ENCODE measurements at places on chromosomes 5 and 9.

DNA sequence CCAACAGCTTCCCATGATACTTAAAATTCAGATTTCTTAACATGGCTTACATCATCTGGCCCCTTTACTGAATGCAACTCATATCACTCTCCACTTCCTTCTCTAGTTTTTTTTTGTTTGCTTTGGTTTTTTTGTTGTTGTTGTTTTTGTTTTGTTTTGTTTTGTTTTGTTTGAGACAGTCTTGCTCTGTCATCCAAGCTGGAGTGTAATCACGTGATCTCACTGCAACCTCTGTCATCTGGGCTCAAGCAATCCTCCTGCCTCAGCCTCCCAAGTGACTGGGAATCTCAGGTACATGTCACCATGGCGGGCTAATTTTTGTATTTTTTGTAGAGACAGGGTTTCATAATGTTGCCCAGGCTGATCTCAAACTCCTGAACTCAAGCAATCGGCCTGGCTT lies 41.4 kb downstream of the CPLANE1 start:
- no peak for DNase-seq

- DNase-seq = no peak
These were observed 56.9 kb upstream of the TBC1D2 start for GRCh38 chr9:98312365-98312764.

- DNase-seq = no peak
These were observed 512.9 kb downstream of the HINT1 start for GRCh38 chr5:130652176-130652575.

- no peak for DNase-seq
These were observed 372.3 kb upstream of the IRX2 start for GRCh38 chr5:3123763-3124157.

GRCh38 chr5:149062371-149063016 lies 368 bp downstream of the SH3TC2 start:
- DNase-seq = no peak

DNA sequence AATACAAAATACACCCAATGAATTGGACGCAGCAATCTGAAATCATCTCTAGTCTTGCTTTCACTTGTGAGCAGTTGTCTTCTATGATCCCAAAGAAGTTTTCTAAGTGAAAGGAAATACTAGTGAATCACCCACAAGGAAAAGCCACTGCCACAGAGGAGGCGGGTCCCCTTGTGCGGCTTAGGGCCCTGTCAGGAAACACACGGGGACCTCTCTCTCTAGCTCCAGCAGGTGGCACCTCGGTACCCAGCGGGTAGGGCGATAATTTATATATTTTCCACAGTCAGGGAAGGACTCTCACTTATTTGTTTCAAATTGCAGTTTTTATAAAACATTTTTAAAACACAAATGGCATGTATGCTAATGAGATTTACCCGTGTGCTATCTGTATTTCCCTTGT lies 417.1 kb downstream of the KDM4C start:
- DNase-seq = no peak

DNA sequence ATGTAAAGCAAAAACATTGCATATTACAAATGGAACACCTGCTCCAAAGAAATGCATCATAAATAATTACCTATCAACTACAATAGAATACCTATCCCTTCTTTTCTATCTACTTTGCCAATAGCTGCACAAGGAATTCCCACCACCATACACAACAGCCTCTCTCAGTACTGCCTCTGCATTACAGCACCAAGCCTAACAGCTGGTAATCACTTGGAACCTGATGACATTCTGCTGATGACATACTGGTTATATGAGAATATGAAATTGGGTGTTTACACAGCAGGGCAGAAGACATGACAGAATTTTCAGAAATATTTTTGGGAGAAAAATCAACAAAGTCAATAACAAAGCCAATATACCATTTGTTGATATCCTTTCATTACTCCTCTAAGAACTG lies 43.2 kb downstream of the PSMB7 start:
- no peak for DNase-seq

GRCh38 chr5:127960270-127960691 lies 123.3 kb upstream of the SLC12A2 start:
- DNase-seq = no peak

- DNase-seq = no peak
These were observed 526 bp downstream of the CLIC3 start for GRCh38 chr9:136995772-136996311.

GRCh38 chr5:113376640-113377039 lies 58.1 kb downstream of the TSSK1B start:
- DNase-seq = no peak

- no peak for DNase-seq
These were observed 537 bp downstream of the MEIKIN start for GRCh38 chr5:131944702-131945550.

- DNase-seq = no peak
These were observed 476.8 kb downstream of the LRRC70 start for GRCh38 chr5:63055421-63055820.

- DNase-seq = peak; percentile 66
These were observed 11.4 kb downstream of the PSD2 start for GRCh38 chr5:139806726-139807646.

- no peak for DNase-seq
These were observed 19.8 kb downstream of the C5orf22 start for GRCh38 chr5:31551878-31552277.

DNA sequence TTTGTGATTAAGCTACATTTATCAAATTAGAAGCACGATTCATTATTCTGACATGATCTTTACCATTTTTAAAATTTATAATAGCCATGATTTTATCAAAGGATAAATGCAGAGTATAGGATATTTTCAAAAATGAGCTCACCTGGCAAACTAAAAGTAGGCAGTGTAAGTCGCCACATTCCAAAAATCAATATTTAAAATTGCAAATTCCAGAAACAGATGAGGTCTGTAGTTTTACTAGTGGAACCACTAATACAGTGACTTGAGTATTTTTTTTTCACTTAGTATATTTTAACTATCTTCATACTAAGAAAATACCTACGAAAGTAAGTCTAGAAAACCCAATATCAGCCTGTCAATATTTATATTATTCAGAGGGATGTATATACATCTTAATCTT lies 164.2 kb downstream of the PDE4D start:
- DNase-seq = no peak

DNA sequence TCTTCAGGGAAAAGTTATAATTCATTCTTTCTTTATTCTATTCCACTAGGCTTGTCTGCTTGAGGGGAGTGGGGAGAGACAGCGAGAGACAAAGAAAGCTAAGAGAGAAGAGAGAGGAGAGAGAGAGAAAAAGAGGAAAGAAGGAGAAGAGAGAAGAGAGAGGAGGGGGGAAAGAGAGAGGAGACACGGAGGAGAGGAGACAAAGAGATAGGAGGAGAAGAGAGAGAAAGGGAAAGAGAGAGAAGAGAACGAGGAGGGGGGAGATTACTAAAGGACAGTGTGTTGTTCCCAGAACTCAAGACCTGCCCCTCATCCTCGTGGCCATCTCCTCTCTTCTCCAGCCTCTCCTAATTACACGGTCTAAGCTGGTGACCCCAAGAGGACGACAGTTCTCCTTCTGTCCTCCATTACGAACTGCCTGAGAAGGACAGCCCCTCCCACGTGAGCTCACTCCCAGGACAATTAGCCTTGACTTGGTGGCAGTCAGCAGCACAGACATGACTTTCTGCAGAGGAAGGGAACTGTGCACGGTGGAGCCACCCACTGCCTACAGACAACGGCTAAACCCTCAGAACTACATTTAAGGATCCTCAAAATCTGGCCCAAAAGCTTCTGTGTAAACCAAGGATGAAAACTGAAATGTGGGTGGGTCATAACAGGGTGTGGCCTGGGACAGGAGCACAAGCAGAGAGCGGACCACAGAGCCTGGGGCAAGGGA lies 99.1 kb downstream of the COL23A1 start:
- DNase-seq = no peak

GRCh38 chr9:33042473-33042872 lies 17.4 kb downstream of the DNAJA1 start:
- DNase-seq = no peak

DNA sequence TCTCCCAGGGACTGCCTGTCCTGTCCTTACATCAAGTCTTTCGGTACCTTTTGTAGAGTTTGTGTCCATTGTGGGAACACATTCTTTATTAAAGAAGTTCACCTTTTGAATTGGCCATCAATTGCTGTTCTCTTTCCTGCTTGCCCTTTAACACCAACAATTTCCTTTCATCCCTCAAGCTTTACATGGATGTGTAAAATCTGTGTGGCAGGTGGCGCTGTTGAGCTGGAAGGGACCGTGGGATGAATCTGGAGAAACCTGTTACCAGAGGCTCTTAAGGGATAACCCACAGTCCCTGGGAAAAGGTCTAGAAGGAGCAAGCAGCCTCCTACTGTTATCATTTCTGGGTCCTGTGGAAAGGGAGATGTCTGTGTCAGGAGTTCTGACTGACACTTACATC lies 7.9 kb upstream of the ZFP62 start:
- no peak for DNase-seq

GRCh38 chr5:53011233-53011632 lies 22.1 kb downstream of the ITGA2 start:
- DNase-seq = no peak

- DNase-seq = no peak
These were observed 116.0 kb downstream of the KCNIP1 start for GRCh38 chr5:170619869-170620268.

DNA sequence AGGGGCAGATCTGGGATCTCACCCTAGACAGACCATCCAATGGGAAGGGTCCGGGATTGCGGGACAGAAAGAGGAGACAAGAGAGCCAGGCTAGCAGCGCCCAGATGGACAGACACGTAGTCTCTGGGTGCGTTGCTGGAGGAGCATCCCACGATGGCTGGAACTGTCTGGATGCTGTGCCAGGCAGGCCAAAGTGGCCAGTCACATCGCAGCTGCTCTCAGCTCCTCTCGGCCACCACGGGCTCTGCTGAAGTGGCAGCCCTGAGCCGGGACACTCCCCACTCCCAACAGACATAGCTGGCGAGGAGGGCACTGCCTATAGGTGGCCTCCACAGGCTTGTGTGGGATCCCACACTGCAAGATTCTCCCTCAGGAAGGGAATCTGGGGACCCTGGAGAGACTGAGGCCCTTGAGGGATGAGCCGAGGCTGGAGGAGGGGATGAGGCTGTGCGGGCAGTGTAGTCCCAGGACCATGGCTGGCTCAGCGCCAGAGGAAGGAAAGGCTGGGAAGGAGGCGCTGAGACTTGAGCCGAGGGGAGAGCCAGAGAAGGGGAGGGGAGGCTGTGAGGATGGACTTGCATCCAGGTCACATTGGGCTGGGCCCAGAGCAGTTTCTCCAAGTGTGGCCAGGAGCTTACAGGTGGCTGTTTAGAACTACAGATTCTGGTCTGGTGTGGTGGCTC lies 10.3 kb upstream of the WDR5 start:
- DNase-seq = no peak

DNA sequence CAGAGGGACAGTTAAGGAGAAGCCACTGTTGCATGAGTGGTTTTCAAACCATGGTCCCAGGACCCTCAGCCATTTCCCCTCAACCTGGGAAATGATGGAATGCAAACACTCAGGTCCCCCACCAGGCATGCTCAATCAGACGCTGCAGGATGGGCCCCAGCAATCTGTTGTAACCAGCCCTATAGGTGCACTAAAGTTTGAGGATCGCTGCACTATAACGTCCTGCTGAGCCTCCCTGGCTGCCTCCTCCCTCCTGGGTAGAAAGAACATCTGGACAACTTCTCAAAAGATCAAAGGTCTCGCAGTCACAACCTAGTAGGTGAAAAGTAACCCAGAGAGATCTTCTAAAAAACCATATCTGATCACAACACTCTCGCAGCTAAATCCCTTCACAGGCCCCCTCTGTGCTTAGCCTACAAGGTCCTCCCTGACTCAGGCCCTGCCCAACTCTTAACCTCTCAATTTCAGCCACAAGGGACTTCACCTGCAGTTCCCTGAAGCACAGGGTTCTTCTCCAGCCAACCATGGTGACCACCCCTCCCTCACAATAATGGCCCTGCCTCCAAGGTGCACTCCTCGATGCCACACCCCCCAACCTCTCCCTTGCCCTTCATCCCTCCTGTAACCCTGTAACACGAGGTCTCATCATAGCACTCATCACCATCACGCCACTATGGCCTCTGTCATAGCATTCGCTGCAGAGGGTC lies 3.5 kb downstream of the SHB start:
- DNase-seq = no peak

DNA sequence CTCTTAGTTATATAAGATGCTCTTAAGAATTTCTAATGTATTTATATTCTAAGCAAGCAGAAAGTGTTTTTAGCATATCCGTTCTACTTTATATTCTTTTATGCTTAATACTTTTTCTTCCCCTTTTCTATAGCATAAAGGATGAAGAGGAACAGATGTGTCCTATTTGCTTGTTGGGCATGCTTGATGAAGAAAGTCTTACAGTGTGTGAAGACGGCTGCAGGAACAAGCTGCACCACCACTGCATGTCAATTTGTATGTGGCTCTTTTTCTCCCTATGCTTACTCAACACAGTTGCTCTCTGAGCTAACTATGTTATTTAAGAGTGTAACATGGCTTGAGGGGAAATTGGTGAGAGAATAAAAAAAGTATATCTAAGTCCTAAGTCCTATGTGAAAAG lies 37.6 kb upstream of the SETD9 start:
- DNase-seq = no peak

DNA sequence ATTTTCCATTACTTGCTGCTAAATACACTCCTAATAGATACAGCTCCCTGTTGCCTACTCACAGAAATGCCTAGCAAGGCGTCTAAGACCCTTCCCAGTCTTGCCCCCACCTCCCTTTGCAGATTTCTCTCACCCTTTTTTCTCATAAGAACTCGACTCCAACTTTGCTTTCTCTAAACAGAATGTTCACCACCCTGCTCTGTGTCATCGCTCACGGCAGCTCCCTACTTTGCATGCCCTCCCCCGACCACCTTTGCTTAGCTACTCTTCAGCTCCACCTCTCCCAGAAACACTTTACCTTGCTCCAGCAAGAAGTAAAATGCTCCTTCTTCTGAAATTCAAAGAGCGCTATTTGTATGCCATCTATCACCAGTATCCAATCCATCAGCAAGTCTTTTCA lies 15.2 kb upstream of the PPP1R2B start:
- no peak for DNase-seq

DNA sequence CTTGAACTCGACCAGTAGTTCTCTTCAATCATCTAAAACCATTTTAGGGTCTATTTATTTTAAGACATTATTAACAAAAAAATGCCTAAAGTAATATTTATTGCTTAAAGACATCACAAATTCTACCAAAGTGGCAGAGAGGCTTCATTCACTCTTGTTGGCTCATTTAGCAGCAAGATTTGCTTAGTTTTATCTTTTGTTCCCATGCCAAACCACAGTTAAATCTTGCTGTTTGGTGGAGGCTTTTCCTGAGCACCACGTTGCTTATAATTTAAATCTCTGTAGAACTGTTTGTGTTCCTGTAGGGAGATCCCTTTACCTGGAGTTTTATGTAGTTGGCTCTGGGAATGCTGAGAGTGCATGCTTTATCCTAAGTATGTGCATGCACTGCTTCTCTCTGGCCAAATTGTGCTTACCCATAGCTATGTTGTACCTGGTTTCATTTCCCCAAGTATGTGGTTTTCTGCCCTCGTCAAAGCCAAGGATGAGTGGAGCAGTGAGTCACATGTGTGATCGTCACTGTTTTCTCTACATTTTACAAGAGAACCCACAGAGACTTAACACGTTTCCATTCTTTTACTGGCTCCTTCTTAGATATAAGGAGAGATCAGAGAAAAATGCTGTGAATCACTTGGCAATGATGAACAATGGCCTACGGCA lies 42.1 kb upstream of the MAST4 start:
- DNase-seq = no peak

- no peak for DNase-seq
These were observed 44.4 kb downstream of the PARP8 start for GRCh38 chr5:50710838-50711237.

Measured in chondrocyte (in vitro differentiated cells).